ENCODE measurements at places on chromosomes 16 and 17.

DNA sequence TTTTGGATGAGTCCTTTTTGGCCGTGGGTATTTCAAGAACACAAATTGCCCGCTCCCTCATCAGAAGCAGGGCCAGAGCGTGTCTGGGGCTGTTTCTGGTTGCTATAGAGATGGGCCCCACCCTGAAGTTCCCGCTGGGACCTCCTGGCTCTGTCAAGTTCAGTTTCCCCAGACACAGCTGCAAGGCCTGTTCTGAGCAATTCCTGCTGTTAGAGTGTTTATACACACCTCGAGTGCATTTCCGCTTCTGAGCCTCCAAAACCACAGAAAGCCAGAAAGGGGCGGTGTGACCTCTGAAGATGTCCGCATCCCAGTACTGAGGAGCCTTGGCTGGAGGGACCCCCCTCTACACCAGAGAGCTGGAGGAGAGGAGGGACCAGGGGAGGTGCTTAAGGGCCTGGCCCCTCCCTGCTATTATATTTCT lies 9.3 kb upstream of the WBP2 start:
- DNase-seq, result no peak

GRCh38 chr17:75908201-75908600 lies 3.5 kb upstream of the MRPL38 start:
- DNase-seq, result no peak

- no peak for DNase-seq
These were observed 87.8 kb downstream of the MARCHF10 start for GRCh38 chr17:62720126-62720850.

DNA sequence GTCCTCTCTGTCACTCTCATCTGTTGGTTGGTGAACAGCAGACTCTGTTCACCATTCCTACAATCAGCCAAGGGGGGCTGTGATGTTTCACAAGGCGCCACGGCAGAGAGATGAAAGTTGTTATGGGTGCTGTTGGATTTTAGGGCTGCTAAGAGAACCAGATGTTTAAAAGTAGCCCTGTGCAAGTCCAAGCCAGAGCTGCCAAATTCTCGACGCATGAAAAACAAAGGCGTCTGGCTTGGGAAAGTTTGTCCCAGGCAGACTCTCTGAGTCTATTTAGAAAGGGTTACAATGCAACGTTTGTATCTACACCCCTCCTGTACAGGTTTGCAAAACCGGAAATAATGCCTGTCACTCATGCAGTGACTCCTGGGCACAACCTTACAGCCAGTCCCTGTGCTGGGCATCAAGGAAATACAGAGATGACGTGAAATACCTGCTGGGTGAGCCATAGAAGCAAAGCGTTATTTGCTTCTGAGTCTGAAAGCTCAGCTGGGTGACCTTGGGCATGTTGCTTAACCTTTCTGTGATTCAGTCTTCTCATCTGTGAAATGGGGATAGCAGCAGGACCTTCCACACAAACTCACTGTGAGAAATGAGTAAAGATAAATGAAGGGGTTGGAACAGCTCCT lies 74.8 kb downstream of the XYLT1 start:
- DNase-seq, result no peak

GRCh38 chr16:49345829-49346228 lies 27.8 kb upstream of the C16orf78 start:
- DNase-seq, result no peak

DNA sequence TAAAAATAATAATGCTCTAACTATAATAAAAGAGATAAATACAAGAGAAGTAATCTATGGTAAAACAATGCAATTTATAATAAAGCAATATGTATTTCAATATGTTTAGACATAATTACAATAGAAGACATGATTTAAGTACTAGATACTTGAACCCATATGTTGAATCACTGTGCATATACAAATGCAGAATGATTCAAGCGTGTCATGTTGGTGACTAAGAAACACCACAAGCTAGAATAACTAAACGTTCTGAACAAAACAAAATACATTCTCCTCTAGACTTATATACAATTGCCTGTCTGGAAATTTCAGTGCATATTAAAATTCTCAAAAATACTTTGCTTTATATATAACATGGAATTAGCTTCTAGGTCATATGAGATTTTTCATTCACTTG lies 11.2 kb downstream of the TADA2A start:
- no peak for DNase-seq

Measured in activated CD4-positive, alpha-beta T cell treated with anti-CD3 and anti-CD28 coated beads, Interleukin-2, amount 50 U/mL, for 24 hours (primary cell).